Stimulated activated naive B cell treated with anti-CD40 and anti-IgM and Interleukin-4, amounts not matched to agents 10 μg/mL and 1 μg/mL and 100 μg/mL, for 72 hours (primary cell): ENCODE measurements at places on chromosomes 6 and 20.

DNA sequence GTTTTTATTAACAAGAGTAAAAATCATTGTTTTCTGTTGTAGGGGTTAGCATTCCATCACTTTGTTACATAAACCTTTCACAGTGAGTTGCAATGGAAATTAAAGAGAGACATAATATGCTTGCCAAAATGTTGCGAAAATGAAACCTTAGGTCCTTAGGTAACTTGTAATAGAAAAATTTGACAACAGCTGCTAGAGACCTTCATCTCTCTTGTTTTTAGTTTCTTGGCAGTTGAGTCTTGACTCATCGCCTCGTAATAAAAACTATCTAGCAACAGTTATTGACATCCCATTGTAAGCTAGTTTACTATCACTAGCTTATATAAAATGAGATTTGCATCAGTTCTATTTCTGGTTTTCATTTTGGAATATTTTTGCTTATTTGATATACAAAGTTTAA lies 179.0 kb upstream of the MMS22L start:
- no peaks in the 10 kb centered on the region for H3K36me3 ChIP-seq
- no peaks in the 10 kb centered on the region for H3K27me3 ChIP-seq
- DNase-seq = no peak
- no peak overlapping the region for H3K4me3 ChIP-seq
- H3K4me1 ChIP-seq = no peaks in the 10 kb centered on the region

DNA sequence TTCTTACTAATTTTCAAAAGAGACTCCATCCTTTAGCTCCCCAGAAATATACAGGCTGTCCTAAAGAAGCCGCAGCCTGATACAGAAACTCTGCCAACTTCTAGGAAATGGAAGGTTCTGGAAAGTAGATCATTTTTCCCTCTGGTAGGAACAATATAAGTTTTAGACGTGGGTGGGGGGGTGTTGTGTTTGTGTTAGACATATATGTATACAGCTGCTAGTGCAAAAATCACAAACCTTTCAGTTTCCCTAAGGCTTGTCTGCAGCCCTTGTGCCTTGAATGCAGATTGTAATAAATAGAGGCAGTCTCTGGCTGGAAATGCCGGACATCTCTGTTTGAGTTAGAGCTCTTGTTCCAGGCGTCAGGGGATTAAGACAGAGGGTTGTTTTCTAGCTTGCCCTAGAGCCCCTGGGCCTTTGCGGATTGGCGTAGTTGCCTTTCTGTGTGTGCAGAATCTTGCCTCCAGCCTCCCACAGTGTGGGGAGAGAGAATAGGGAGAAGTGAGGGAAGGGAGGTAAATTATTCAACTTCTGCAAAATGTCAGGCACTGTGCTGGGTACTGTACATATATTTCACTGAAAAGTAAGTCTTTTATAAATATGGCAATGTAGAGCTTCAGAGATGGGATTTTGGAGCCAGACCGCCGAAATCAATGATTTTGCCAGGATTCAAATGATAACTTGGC lies 269.7 kb downstream of the PRL start:
- H3K27me3 ChIP-seq = no peaks in the 10 kb centered on the region
- peaks cover 21% of the 10 kb centered on the region for H3K4me1 ChIP-seq
- no peak for DNase-seq
- H3K4me3 ChIP-seq = no peak overlapping the region

- peaks cover 22% of the 10 kb centered on the region for H3K4me1 ChIP-seq
- H3K27ac ChIP-seq = peak overlapping the region; percentile 88
- peaks cover 21% of the 10 kb centered on the region for H3K36me3 ChIP-seq
- H3K4me3 ChIP-seq = peak overlapping the region; percentile 80
These were observed 14.0 kb downstream of the MUCL3 start for GRCh38 chr6:30954631-30955366.

DNA sequence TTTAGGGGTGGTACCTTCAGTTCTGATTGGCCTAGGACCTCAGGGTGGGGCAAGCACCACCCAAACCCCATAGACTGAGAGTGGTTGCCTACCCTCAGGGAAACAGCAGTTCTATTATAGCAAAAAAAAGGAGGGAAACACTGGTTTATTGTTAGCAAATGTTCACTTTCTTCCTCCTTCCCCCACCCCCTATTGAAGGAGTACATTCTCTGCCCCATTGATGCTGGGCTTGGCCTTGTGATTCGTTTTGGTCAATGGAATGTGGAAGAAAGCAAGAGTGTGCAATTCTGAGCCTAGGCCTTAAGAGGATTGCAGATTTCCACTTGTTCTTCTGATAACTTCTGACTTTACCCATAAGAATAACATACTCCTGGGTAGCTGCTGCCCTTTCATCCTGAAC lies 255.8 kb downstream of the NFATC2 start:
- H3K27ac ChIP-seq = no peak overlapping the region
- H3K4me3 ChIP-seq = no peak overlapping the region
- no peaks in the 10 kb centered on the region for H3K4me1 ChIP-seq

DNA sequence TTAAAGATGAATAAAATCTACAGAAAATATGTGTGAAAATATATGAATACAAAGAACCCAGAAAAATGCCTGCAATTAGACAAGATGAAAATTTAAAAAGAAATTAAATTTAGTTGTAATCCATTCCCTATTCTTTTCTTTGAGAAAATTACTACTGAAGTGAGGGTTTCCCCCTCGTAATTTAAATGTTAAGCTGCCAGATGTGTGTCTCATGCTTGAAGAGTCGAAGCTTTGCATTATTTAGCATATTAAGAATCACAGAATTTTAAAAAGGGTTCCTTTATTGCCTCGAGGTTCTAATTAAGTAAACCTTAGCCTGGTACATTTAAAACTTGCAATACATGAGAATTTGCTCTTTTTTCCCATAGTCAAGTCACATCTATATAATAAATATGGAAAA lies 630.1 kb downstream of the TFAP2A start:
- no peak overlapping the region for H3K27ac ChIP-seq
- no peaks in the 10 kb centered on the region for H3K27me3 ChIP-seq
- H3K36me3 ChIP-seq = no peaks in the 10 kb centered on the region
- no peaks in the 10 kb centered on the region for H3K4me1 ChIP-seq

GRCh38 chr6:16635291-16635809 lies 125.9 kb downstream of the ATXN1 start:
- peaks cover 58% of the 10 kb centered on the region for H3K36me3 ChIP-seq
- no peak for DNase-seq
- H3K27ac ChIP-seq = peak overlapping the region; percentile 44
- no peak overlapping the region for H3K4me3 ChIP-seq

DNA sequence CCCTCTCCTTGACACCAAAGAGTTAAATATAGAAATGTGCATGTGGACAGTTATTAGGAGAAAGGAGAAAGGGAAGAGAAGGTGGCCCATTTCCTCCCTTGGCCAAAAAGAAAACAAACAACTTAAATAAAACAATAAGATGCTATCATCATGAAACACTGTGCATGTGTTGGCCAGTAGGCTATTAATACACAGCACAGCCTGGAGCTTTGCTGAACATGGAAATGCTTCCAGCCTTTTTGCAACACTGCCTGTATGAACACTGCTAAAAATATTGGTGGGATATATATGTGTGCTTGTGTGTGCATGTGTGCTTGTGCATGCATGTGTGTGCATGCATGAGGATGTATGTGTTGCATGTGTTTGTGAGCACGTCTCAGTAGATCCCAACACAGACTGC lies 100.4 kb downstream of the LY86 start:
- peaks cover 3% of the 10 kb centered on the region for H3K36me3 ChIP-seq
- H3K4me1 ChIP-seq = peaks cover 8% of the 10 kb centered on the region
- no peak overlapping the region for H3K4me3 ChIP-seq
- H3K27me3 ChIP-seq = no peaks in the 10 kb centered on the region
- no peak overlapping the region for H3K27ac ChIP-seq

GRCh38 chr6:99867026-99867425 lies 127.0 kb downstream of the MCHR2 start:
- H3K36me3 ChIP-seq = no peaks in the 10 kb centered on the region
- peaks cover 17% of the 10 kb centered on the region for H3K27me3 ChIP-seq
- DNase-seq = no peak
- no peak overlapping the region for H3K4me3 ChIP-seq

DNA sequence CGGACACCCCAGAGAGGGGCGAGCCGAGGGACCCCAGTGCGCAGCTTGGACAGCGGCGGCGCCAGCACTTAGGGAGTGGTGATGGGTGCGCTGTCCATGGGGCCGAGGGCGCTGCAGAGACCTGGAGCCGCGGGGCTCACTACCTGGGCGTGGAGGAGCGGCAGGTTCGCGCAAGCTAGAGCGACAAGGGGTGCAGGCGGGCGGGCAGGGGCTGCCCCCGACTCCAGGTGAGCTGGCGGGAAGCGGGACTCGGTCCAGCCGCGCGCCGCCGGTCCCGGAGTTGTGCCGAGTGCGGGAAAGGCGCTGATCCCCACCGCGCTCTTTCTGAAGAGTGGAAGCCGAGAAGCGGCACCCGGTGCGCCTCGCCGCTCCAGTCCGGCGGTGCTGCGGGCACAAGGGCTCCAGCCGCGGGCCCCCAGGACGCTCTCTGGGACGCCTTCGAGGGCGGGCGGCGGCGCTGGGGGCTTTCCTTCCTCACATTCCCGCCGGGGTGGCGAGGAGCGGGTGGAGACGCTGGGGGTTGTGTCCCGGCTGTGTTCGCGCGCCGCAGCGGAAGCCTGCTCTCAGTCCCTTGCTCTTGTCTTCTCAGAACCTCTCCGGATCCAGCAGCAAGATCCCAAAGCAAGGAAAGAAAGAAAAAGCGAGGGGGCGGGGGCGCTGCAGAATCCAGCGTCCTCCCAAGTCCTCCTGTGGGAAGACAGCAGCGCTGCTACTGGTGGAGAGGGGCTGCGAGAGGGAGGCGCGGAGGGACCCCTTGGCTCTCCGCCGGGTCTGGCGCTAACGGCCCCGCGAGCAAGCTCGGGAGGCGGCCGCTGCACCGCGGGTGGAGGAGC lies at the start of gene B3GAT2:
TSS of gene B3GAT2 (minus strand) at position 610 of the 833 bp plus-strand sequence. CDS start 631 bp downstream, outside the sequence.
- DNase-seq = no peak
- H3K4me3 ChIP-seq = peak within 1 kb of the TSS; percentile 86

GRCh38 chr6:157235600-157236039 lies 87.7 kb downstream of the TMEM242 start:
- DNase-seq = no peak
- peaks cover 18% of the 10 kb centered on the region for H3K4me1 ChIP-seq
- H3K27ac ChIP-seq = peak overlapping the region; percentile 90
- H3K4me3 ChIP-seq = peak overlapping the region; percentile 95
- H3K36me3 ChIP-seq = peaks cover 3% of the 10 kb centered on the region
- peaks cover 61% of the 10 kb centered on the region for H3K27me3 ChIP-seq

GRCh38 chr6:33696548-33697518 lies 14.7 kb downstream of the UQCC2 start:
- peak; percentile 43 for DNase-seq
- H3K27me3 ChIP-seq = no peaks in the 10 kb centered on the region
- H3K36me3 ChIP-seq = peaks cover 43% of the 10 kb centered on the region
- peak overlapping the region; percentile 67 for H3K4me3 ChIP-seq

GRCh38 chr6:83417880-83418663 lies 12.8 kb downstream of the ME1 start:
- no peak overlapping the region for H3K4me3 ChIP-seq
- no peak overlapping the region for H3K27ac ChIP-seq
- H3K36me3 ChIP-seq = no peaks in the 10 kb centered on the region
- no peak for DNase-seq
- no peaks in the 10 kb centered on the region for H3K4me1 ChIP-seq
- H3K27me3 ChIP-seq = no peaks in the 10 kb centered on the region

GRCh38 chr20:60168963-60169362 lies 210.7 kb downstream of the CDH26 start:
- no peak for DNase-seq
- H3K36me3 ChIP-seq = no peaks in the 10 kb centered on the region
- no peaks in the 10 kb centered on the region for H3K27me3 ChIP-seq
- H3K4me3 ChIP-seq = no peak overlapping the region
- no peak overlapping the region for H3K27ac ChIP-seq

DNA sequence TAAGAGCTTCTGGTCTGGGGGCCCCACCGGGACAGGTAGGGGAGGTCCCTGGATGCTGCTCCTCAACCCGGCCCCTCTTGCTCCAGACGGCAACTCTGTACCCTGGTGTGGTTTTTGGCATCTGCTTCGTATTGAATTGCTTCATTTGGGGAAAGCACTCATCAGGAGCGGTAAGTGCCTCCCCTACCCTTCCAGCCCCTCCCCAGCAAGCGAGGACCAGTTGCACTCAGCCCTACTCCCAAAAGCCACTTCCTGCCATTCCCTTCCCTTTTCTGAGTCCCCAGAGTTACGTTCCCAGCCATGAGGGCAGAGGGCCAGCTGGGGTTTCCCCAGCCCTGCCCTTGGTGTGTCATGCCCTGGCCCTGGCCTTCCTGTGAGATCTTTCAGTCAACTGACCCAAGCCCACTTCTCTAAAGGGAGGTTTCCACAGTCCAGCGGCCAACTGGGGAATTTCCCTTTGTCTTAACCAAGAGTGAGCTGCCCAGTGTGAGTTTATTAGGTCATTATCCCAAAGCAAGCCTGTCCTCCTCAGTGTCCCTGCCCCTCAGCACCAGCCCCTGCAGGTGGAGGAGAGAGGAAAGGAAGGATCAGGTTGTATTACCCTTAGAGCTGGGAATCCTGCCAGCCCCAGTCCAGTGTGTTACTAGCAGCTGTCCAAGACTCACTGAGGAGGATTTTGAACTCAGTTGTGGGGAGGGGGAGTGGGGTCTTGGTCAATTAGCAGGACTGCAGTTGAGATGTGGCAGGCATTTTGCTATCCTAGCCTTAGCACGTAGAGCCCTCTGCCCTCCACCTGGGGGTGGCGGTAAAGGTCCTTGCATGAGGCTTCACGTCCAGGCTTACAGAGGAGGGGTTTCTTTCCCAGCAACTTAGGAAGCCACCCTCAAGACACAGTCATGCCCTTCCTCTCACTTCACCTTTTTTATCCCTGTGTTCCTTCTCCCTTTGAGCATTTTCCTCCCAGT lies 45.8 kb downstream of the TM9SF4 start:
- peak overlapping the region; percentile 4 for H3K4me3 ChIP-seq
- no peaks in the 10 kb centered on the region for H3K27me3 ChIP-seq
- DNase-seq = peak; percentile 17
- H3K27ac ChIP-seq = peak overlapping the region; percentile 92
- peaks cover 15% of the 10 kb centered on the region for H3K4me1 ChIP-seq

DNA sequence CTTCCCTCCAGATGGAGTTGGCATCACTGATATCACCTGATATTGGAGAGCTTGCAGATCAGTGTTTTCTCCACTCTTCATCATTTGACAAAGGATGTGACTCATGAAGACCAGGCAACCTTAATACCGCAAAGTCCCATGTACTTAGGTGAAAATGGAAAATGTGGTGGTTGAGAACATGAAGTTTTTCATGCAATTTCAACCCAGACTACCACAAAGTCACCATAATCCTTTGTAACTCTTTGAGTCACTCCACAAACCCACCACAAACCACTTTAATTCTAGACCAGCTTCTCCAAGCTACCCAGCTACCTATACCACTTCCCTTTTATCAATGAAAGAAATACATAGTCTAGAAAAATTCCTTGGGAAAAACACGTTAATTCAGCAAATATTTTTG lies 7.1 kb downstream of the NHLRC1 start:
- H3K36me3 ChIP-seq = peaks cover 1% of the 10 kb centered on the region
- peaks cover 5% of the 10 kb centered on the region for H3K27me3 ChIP-seq
- H3K27ac ChIP-seq = peak overlapping the region; percentile 75
- no peak for DNase-seq

- H3K27me3 ChIP-seq = no peaks in the 10 kb centered on the region
- no peak overlapping the region for H3K27ac ChIP-seq
- H3K4me1 ChIP-seq = no peaks in the 10 kb centered on the region
- H3K4me3 ChIP-seq = no peak overlapping the region
These were observed 73.0 kb downstream of the PHIP start for GRCh38 chr6:79005024-79005423.

- no peaks in the 10 kb centered on the region for H3K4me1 ChIP-seq
- no peaks in the 10 kb centered on the region for H3K36me3 ChIP-seq
- no peak overlapping the region for H3K27ac ChIP-seq
- no peak overlapping the region for H3K4me3 ChIP-seq
These were observed 531.0 kb downstream of the EPHA7 start for GRCh38 chr6:92888316-92888715.
